ENCODE measurements at places on chromosomes 13 and 19.
A peak's percentile ranks its signal among the peaks of the same experiment; 100 is the strongest.

DNA sequence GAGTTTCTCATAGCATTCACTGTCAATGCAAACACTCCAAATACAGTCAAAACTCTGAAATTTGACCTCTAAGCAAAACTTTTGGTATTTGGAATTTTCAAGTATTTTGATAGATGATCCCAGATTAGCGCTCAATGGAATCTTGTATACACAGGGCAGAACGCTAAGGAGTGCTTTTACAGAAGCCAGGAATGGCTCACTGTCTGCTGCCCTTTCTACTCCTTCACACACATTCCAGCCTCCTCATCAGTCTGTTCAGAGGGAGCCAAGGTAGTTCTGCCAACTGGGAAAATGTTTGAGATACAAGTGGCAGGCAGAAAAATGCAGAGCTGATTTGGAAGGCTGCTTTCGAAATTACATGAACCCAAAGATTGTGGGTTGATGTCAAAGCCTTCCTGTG is 4.4 kb upstream of the STARD13 start:
- no peak for DNase-seq

DNA sequence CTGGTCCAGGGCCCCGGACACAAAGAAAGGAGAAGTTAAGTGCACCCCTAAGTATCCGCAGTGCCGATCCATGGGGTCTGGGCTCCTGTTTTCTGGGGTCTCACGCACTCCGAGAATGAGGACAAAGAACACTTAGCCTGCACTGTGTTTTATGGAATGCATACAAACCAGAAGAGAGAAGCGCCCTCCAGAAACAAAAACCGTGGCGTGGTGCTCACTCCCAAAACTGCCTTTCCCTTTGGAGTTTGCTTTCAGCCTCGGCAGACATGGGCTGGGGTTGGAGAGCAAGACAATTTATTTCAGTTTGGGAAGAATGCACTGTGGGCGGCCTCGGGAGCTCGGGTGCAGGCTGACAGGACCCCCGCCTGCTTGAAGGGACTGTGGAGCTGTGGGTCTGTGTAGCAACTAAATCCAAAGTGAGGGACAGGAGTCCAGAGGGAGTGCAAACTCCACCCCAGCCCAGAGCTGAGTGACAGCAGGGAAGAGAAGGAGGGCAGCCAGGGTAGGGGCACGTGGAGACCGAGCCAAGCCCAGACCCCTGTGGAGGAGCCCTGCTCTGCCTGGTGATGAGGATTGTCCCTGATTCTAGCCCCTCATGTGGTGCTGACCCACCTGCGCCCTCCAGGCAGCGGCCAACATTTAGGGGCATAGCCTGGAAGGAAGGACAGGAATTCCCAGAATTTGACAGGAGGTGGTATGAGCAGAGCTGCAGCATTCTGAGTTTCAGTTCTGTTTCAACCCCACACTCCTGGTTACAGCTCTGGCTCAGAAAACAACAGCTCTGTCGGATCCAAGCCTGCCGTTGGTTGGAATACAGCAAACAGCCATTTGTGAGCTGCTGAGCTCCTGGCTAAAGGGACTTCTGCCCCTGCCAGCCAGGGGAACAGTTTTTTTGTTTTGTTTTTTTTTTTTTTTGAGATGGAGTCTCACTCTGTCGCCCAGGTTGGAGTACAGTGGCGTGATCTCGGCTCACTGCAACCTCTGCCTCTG is 37.8 kb upstream of the POP4 start:
- DNase-seq: no peak

DNA sequence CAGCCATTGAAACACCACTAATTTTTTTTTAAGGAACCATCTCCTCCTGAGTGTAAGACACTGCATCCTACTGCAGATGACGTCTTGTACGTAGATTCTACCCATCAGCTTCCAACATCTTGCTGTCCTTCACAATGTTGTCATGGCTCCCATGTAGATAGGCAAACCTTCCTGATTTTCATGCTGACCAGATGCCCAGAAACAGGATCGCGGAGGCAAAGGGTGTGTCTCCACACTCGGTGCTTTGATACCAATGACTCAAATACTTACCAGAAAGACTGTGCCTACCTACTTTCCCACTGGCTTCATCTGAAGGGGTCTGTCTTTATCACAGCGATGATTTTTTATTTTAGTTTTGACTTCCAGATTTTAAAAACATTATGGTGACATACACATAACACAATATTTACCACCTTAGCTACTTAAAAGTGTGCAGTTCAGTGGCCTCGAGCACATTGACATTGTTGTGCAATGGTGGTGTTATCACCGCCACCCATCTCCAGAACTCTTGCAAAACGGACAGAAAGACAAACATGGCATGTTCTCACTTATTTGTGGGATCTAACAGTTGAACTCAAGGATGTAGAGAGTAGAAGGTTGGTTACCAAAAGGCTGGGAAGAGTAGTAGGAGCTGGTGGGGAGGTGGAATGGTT is 94.0 kb upstream of the PEG3 start:
- no peak for DNase-seq

- peak; percentile 45 for DNase-seq
These were observed 8.5 kb downstream of the CDX2 start for GRCh38 chr13:27960362-27961226.

- DNase-seq: peak; percentile 56
These were observed 23.5 kb downstream of the LGALS16 start for GRCh38 chr19:39679056-39679790.

- DNase-seq: no peak
These were observed 204.8 kb downstream of the MYO16 start for GRCh38 chr13:108834193-108834592.

DNA sequence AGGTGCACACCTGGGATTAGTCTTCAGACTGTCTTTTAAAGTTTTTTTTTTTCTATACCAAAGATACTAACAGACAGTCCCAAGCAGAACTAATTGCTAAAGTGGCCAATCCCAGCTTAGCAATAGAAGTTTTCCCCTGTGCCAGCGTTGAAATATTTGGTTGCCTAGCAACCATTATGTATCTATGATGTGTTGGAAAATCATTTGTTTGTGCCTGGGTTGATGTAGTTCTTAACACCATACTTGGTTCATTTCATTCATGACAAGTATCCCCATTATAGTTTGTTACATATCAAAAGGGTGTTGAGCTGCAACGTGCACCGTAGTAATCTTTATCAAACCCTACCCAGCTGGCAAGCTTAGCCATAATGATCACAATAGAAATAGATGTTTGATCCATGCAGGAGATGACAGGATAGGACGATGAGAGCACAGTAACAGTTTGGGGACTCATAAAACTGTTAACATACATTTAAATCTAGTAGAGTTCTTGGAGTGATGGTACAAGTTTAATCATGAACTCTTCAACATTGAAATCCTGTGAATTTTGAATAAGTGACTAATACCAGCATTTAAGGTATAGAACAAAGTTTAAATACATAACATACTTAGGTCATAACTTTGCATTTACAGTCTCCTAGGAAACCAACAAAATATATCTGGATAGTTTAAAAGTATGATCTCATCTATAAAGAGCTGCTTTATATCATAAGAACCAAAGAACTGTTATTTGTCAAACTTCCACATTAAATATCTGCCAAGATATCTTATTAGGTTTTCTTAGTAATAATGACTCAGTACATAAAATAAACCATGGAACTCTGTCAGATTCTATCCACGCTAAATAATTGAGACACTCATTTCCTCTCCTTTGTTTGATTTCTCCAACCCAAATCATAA is 73.4 kb downstream of the MBNL2 start:
- peak; percentile 87 for DNase-seq

DNA sequence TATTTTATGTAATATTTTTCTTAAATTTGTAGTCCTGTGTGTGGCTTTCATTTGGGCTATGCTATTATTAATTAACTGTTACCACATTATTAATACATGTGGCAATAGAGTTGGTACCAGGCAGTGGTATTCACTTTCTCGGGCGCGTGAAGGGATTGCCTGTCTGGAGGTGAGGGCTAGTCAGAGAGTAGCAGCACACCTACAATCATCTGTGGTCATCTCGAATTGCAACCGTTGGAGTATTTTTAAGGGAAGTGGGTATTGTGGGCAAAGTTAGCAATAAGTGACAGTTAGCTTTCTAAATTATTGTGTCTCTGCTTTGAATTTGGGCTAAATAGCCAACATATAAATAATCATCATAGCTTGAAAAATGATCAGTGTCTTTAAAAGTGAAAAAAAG is 20.0 kb upstream of the GPR18 start:
- DNase-seq: no peak

- DNase-seq: peak; percentile 15
These were observed 30.8 kb downstream of the CCNE1 start for GRCh38 chr19:29842471-29843179.

GRCh38 chr13:81927347-81927746 is 1586.4 kb upstream of the SPRY2 start:
- DNase-seq: no peak

DNA sequence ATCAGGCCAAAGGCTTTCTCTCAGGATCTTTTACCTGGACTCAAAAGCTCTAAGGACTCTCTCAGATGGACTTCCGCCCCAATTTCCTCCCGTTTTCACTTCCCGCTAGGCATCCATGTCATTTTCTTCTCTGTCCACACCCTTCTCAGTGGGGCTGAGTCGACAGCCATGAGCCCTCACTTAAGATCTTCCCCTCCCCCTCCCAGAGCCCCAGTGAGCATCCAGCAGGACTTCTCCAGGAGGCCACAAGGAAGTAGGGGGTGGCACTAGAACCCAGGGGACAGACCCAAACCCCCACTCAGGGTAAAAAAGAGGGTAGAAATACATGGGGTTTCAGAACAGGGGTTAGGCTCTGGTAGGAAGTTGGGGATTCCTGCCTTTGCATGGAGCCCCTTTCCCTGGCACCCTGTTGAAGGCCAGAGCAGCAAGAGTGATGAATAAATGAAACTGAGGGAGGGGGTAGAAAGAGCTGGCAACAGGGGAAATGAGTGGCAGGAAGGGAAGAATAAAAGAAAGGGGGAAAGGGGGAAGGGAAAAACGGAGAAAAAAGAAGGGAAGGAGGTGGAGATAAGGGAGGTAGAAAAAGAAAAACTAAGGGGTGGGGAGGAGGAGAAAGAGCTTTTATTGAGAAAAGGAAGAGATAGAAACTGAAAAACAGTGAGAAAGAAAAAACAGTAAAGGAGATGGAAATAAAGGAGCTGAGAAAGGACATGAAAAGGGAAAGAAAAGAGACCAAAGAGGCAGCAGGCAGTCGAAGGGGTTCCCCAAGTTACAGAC is 42.3 kb downstream of the DEDD2 start:
- no peak for DNase-seq

GRCh38 chr13:20288561-20288960 is 56.4 kb upstream of the GJB6 start:
- no peak for DNase-seq

DNA sequence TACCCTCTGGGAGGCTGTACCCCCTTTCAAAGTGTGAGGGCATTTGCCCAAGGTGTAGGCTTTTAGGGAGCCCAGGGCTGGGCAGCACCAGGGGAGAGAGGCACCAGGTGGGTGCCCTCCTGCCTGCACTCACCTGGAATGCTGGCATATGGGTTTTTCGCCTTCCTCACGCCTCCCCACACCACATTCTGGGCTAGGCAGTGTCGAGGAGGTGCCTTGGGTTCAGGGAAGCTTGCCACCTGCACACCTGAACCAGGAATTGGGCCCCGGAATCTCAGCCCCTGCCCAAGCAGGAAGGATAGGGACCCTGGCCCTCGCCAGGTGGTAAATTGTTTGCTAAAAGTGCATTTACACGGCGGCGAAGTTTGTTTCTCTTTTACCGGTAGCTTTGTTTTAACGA is 5.1 kb upstream of the TSHZ3 start:
- DNase-seq: no peak

DNA sequence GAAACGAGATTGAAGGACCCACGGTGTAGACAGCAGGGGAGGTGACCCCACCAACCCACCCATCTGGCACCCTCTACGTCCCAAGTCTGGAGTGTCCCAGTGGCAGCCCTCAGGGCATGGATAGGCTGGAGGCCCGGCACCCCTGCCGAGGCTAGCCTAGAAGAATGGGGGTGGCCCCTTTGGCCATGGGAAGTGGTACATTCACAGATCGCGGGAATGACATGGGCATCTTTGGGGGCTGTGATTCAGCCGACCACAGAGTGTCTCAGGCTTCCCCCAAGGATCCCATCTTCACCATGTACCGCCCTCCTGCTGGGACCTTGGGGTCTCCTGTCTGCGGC is 11.3 kb upstream of the MKNK2 start:
- DNase-seq: no peak

- no peak for DNase-seq
These were observed 805 bp downstream of the EVI5L start for GRCh38 chr19:7830823-7831222.

- peak; percentile 87 for DNase-seq
These were observed 1.7 kb upstream of the ELANE start for GRCh38 chr19:850221-850978.

DNA sequence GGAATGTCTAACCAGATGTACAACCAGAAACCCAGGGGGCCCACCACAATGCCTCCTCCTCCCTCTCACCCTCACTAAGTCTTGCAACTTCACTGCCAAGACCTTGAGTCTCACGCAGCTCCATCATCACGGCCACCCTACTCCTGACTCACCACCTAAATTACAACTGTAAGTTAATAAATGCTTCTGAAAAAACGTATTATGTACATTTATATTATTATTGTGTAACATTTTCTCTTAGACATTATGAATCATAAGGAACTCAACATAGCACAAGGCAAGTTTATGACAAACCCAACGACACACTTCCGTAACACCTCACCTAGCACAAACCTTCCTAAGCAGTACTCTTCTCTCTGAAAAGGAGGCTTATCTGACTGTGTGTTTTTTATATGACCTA is 20.7 kb downstream of the MIPEP start:
- DNase-seq: no peak

DNA sequence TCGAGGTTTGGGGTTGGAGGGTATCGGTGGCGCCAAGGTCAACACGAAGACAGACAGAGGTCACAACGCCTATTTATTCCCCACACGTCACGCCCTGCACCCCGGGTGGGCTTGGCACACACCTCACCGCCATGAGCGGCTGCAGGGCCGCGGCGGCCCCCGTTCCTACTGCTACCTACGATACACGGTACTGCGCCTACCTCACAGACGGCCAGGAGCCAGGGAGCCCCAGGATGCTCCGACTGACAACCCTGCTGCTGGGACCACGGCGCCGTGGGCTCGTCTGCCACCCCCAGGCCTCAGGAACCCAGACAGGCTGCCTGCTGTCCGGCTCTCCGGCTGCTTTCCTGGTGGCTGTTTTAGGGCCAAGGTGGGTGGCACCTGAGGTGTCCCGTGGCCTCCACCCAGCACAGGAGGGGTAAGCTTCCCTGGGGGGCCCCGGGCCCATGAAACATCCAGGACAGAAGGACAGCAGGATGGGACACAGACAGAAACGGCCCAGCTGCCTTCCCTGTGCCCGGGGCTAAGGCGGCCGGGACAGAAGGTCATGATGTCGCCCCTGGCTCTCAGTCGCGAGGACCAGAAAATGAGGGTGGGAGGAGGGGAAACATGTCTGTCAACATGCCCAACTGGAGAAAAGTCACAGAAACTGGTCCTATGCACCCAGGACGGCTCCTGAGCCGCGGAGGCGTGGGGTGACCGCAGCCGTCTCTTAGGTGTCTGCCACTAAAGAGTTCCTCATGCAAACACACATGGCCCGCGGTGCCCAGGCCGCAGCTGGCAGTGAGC is 15.0 kb upstream of the SLC39A3 start:
- DNase-seq: no peak

DNA sequence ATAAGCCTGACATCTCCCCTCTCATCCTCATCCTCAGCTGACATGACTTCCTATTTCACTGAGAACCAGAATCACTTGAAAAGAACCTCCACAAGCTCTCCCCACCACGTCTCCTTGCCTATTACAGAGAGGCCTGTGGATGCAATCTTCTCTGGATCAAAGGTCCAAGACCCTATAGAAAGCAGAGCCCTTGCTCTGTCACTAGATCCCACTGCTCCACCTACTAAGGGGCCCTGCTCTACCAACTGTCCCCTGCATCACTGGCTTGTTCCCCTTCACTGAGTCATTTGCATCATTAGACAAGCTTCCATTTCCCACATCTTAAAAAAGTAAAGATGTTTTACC is 40.8 kb downstream of the RCBTB2 start:
- DNase-seq: no peak

Data from tongue (tissue), 3 donors.